ENCODE measurements at places on chromosomes 7 and 10. TPM values are rescaled to one million over a fixed set of nuclear protein-coding genes. Genes with fewer than 3 reads are reported as not detected.

Gene CAV2
- total RNA-seq = not detected

Gene USP54
- total RNA-seq = 2.6 TPM

Gene CALU
- 32.1 TPM for total RNA-seq

Gene HOXA11
- not detected for total RNA-seq

Gene CCDC172
- total RNA-seq = not detected
